AG04450 (cell line): ENCODE measurements at places on chromosomes 6 and 20.

- DNase-seq = no peak
Measured at GRCh38 chr20:6034134-6034969, 19.5 kb downstream of the LRRN4 start.

DNA sequence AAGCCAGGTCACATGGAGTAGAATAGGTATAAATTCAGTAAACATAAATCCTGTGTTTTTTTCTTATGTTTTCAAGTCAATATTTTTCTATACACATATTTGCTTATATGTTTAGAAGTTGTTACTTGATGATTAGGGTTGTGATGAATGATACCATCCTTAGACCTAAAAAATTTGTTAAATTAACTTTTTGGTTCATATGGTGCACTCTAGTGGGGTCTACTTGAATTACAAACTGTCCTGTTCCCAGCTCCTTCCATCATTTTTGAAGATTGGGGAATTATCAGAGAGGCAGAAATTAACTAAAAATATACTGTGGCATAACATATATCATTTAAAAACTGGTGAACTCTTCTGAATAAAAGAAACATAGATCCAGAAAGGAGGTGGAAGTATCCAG, 48.3 kb upstream of the RIPPLY2 start:
- DNase-seq = no peak

DNA sequence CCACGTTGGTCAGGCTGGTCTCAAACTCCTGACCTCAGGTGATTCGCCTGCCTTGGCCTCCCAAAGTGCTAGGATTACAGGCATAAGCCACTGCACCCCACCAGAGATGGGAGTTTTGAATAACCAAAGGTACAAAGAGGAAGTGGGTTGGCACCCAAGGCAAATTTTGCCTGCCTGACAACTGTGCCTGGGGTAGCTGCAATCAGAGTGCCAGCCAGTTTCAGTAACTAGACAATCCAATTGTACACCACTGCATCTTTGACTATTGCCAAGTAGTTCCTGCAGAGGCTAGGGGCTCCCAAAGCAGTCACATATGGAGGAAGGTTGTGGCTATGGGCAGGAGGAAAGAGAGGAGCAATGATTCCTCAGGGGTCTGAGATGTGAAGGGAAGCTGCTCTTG, 16.6 kb downstream of the ZC3H12D start:
- DNase-seq = no peak

GRCh38 chr6:165883851-165884640, 221.0 kb upstream of the PDE10A start:
- no peak for DNase-seq

DNA sequence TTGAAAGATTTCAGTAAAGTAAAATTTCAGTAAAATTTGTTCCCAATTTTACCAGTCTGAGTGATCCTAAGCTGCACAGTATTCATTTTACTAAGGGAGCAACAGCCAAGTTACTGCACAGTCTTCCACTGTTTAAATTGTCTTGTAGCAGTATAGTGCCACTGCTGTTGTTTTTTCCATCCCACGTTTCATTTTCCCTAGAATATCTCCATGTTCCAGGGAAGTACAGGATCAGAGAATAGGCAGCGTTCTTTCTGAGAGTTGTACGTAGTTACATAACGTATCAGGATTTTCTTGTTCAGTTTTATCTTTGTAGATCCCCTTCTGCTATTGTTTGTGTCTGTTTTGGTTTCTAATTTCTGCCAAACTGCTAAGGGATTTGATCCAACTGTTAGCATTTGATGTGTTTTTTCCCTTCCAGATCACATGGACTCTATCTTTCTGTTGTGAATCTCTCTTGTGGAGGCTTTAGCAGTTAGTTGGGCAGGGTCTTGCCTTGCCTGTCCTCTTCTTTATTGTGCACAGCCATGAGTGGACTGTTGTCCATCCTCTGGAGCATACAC, 38.4 kb downstream of the BCKDHB start:
- no peak for DNase-seq

DNA sequence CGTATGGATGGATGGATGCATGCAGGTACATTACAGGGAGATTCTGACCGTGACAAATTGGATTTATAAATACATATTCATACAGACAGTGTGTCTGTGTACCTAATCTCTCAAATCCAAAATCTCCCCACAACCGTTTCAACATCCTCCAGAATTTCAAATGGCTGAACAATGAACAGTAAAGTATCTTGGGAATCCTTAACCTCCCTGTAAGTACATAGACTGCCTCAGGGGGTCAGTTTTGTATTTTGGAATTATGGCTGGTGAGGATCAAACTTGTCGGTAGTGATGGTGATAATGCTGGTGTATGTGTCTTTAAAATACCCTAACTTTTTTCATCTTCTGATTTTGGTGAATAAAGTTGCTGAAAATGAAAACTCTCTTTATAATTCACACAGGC, 246.2 kb downstream of the FOXC1 start:
- no peak for DNase-seq

GRCh38 chr6:78911218-78911940, 44.0 kb downstream of the IRAK1BP1 start:
- no peak for DNase-seq

GRCh38 chr20:50534567-50534966, 24.4 kb downstream of the PTPN1 start:
- DNase-seq = peak; percentile 58

DNA sequence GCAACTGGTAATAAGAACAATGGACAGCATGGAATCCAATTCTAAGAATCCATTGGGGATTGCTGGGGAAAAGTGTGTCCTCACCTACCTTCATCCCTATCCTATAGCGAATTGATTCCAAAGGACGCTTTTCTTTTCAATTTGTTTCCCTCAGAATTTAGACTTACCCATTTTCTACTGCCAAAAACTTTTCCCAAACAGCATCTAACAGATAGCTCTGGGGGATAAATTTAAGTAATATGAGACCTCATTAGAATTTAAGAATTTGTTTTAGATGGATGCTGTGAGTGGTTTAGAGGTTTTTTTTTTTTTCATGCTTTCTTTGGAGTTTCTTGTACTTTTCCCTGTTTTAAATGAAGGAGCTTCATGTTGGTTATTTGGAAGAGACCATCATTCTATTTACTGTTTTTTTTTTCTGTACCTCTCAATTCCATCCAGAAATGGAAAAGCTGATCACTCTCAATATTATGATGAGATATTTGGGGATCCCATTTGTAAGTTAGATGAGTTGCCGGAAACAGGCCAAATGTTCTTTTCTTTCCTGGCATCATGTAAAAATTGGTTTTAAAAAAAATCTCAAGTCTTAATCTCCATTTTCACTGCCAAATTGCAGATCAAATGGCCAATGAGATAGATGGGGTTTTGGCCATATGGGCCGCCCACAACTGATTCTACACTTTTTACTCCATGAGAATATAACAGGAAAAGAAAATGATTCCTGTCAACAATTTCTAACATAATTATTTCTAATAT, 105.7 kb downstream of the BCAS1 start:
- DNase-seq = no peak

GRCh38 chr20:17827759-17828559, 128.2 kb downstream of the BANF2 start:
- DNase-seq = no peak

DNA sequence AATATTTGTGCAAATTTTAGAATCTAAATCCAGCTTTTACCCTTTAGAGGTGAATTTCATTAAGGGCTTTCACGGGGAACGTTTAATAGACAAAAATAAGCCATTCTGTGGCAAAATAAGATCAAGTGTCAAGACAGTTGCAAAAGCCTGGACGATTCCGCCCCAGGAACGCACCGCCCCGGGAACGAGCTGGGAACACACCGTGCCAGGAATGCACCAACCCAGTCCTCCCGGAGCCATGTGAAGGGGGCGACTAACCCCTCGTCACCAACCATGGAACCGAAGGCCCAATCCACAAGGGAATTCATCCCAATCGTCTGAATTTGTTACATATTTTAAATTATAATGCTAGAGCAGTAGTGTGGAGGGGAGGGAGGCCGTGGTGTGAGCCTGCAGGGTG, 20.8 kb upstream of the TCFL5 start:
- no peak for DNase-seq

DNA sequence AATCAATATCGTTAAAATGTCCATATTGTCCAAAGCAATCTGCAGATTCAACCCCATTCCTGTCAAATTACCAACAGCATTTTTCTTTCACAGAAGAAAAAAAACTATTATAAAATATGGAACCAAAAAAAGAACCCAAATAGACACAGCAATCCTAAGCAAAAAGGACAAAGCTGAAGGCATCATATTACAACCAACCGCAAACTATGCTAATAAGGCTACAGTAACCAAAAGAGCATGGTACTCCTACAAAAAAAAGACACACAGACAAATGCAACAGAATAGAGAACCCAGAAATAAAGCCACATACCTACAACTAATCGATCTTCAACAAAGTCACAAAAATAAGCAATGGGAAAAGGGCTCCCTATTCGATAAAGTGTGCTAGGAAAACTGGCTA, 49.2 kb downstream of the RNGTT start:
- DNase-seq = no peak

DNA sequence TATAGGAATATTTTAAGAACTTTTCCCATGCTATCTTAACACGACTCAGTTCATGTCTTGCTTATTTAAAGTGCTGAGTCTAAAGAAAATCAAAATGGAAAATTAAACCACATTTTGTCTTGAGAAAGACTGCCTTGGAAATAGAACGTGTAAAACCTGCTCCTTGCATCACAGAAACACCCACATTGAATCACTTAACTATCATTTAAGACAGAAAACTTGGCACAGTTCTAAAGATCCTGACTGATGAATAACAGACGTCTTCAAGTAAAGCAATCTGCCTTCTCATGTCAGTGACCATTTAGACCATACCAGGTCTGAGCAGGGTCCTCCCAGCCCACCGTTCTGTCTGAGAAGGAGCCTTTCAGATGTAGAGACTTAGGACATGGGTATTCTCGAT, 7.4 kb downstream of the PERP start:
- DNase-seq = peak; percentile 20

GRCh38 chr20:59948828-59949720, 8.9 kb downstream of the FAM217B start:
- peak; percentile 45 for DNase-seq

- no peak for DNase-seq
Measured at GRCh38 chr6:54291738-54292137, 16.5 kb upstream of the TINAG start.

DNA sequence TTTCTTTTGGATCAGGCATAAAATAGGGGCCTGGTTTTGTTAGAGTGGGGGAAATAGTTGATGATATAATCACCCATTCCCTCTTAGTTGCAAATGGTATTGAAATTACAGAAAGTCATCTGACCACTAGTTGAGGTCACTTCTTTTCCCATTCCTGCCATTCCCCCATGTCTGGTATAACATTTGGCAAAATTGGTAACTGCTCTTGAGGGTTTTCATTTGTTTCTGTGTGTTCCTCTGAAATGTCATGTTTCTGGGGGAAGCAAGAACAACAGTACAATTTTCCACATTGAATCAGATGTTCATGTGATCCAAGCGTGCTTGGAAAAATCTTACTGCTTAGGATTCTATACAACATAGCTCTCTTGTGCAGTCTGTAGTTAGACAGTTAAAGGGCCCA, 7.3 kb downstream of the AIG1 start:
- DNase-seq = no peak

- no peak for DNase-seq
Measured at GRCh38 chr6:21332077-21332476, 261.5 kb upstream of the SOX4 start.

DNA sequence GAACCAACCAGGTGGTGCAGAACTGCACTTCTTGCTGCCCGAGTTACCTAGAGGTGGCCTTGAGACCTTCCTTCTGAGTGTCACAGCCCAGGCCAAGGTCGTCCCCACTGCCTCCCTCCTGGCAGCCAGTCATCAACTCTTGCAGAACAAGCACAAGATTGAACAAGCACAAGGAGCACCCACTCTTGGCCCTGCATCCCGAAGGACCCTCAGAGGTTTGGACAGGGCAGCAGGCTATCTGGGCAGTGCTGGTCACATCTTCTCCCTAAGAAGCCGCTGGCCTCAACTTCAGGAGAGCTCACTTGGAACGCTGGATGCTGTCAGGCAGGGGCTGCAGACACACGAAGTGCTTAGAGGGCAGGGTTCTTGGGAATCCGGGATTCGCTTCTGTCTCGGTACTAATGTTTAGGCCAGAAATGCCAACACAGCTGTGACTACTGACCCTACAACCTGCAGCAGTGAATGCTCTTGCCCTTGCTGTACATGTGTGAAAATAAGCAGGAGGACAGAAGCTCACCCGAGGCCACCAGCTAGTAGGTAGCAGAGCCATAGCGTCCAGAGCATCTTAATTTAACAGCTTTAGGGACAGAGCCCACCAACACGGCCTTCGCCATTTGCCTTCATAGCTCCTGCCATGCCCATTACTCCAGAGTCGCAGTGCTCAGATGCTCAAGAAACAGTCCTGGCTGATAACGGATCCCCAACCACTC, 4.0 kb upstream of the ACSS1 start:
- DNase-seq = no peak

- no peak for DNase-seq
Measured at GRCh38 chr20:53941680-53942471, 128.5 kb downstream of the BCAS1 start.

- peak; percentile 13 for DNase-seq
Measured at GRCh38 chr6:91081452-91082067, 494.7 kb upstream of the MAP3K7 start.

GRCh38 chr6:38775870-38776269, 60.8 kb downstream of the DNAH8 start:
- no peak for DNase-seq

DNA sequence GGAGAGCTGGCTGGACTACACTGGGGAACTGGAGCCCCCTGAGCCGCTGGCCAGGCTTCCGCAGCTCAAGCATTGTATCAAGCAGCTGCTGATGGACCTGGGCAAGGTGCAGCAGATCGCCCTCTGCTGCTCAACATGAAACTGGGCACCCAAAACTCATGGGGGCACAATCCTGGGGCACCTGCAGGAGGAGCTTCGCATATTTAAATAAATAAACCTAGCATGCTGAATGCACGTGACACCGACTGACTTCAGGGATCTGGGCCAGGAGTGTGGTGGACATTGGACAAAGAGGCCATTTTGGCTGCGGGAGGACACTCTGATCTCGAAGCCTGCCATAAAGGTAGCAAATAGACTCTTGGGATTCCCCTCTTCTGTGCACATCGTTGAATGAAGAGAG, 6.8 kb downstream of the SCAND1 start:
- no peak for DNase-seq

- peak; percentile 95 for DNase-seq
Measured at GRCh38 chr6:4358414-4359107, 223.2 kb upstream of the ECI2 start.

GRCh38 chr20:1278993-1279392, 12.9 kb downstream of the SNPH start:
- DNase-seq = no peak

- DNase-seq = no peak
Measured at GRCh38 chr20:34747479-34747878, 43.3 kb downstream of the TP53INP2 start.

GRCh38 chr20:965956-966355, 36.2 kb downstream of the RSPO4 start:
- no peak for DNase-seq

DNA sequence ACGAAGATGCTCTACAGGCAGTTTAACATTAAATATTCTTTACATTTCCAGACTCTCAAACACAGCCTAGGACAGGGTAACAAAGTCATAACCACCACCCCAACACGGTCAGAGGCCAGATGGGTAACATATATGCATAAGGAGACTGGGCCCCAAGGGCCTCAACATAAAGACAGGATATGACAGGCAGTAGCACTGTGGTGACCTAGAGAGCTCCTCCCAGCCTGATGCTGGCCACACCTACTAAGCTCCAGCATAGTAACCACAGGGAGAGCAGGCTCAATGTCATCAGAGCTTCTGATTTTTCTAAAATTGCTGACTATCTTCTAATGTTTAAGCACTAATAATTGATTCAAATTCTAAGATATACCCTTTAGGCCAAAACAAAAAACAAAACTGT, 21.7 kb downstream of the SMLR1 start:
- no peak for DNase-seq

GRCh38 chr6:15330174-15330944, 84.5 kb downstream of the JARID2 start:
- DNase-seq = no peak
